ENCODE measurements at places on chromosomes 3 and 15. TPM values are rescaled to one million over a fixed set of nuclear protein-coding genes. Genes with fewer than 3 reads are reported as not detected.

The PLXNA1 gene
- 5.8 TPM for total RNA-seq

The RTP3 gene
- not detected for total RNA-seq

The IGF2BP2 gene
- total RNA-seq, result 0.44 TPM

The NPTN gene
- 20.8 TPM for total RNA-seq

Data from activated naive CD4-positive, alpha-beta T cell treated with anti-CD3 and anti-CD28 coated beads for 36 hours (primary cell).